ENCODE measurements at places on chromosomes 6 and 20. TPM values are rescaled to one million over a fixed set of nuclear protein-coding genes. Genes with fewer than 3 reads are reported as not detected.

- H3K27ac ChIP-seq: no peak overlapping the region
- peaks cover 36% of the 10 kb centered on the region for H3K4me1 ChIP-seq
- H3K36me3 ChIP-seq: no peaks in the 10 kb centered on the region
- no peak overlapping the region for H3K4me3 ChIP-seq
- H3K27me3 ChIP-seq: no peaks in the 10 kb centered on the region
These were observed 56.1 kb upstream of the CCN6 start for GRCh38 chr6:111997853-111998208.

DNA sequence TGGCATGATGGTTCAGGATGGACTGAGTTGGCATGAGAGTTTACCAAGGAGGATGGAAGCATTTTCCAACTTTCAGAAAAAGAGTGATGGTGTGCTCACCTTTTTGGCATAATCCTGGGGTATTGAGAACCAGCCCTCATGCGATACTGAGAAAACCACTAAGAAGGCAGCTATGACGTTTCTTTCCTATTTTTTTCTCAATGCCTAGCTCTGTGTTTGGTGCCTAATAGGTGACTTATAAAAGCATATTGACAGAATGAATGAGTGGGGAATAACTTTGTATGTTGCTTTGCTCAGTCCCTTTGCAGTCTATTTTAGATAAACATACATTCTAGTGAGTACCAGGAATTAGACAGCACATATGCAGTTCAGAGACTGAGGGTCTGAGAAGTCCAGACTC lies 816.3 kb downstream of the DHX35 start:
- H3K27me3 ChIP-seq: no peaks in the 10 kb centered on the region
- DNase-seq: no peak
- no peak overlapping the region for H3K4me3 ChIP-seq
- no peaks in the 10 kb centered on the region for H3K4me1 ChIP-seq
- no peak overlapping the region for H3K27ac ChIP-seq

GRCh38 chr20:46205349-46205748 lies 87.2 kb downstream of the CD40 start:
- peak; percentile 22 for DNase-seq
- peaks cover 23% of the 10 kb centered on the region for H3K4me1 ChIP-seq
- peaks cover 27% of the 10 kb centered on the region for H3K27me3 ChIP-seq
- H3K4me3 ChIP-seq: no peak overlapping the region
- H3K36me3 ChIP-seq: no peaks in the 10 kb centered on the region
- no peak overlapping the region for H3K27ac ChIP-seq

GRCh38 chr6:145096846-145097245 lies 638.5 kb downstream of the EPM2A start:
- DNase-seq: no peak
- no peaks in the 10 kb centered on the region for H3K4me1 ChIP-seq
- H3K27me3 ChIP-seq: no peaks in the 10 kb centered on the region
- no peaks in the 10 kb centered on the region for H3K36me3 ChIP-seq
- H3K4me3 ChIP-seq: no peak overlapping the region
- no peak overlapping the region for H3K27ac ChIP-seq

GRCh38 chr6:4885341-4885933 lies 109.2 kb downstream of the CDYL start:
- no peak overlapping the region for H3K4me3 ChIP-seq
- no peaks in the 10 kb centered on the region for H3K4me1 ChIP-seq
- H3K36me3 ChIP-seq: peaks cover 4% of the 10 kb centered on the region
- H3K27me3 ChIP-seq: no peaks in the 10 kb centered on the region
- H3K27ac ChIP-seq: no peak overlapping the region

DNA sequence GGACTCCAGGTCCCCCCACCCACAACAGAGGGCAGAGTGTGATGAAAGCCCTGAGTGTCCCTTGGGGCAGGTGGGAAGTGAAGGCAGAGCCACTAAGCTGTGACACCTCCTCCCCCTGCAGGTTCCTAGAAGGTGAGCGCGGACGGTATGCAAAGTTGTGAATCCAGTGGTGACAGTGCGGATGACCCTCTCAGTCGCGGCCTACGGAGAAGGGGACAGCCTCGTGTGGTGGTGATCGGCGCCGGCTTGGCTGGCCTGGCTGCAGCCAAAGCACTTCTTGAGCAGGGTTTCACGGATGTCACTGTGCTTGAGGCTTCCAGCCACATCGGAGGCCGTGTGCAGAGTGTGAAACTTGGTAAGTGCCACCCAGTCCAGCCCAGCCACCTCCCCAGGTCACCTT lies 159.6 kb upstream of the RNF24 start:
- peaks cover 39% of the 10 kb centered on the region for H3K4me1 ChIP-seq
- H3K27me3 ChIP-seq: no peaks in the 10 kb centered on the region
- peaks cover 2% of the 10 kb centered on the region for H3K36me3 ChIP-seq

DNA sequence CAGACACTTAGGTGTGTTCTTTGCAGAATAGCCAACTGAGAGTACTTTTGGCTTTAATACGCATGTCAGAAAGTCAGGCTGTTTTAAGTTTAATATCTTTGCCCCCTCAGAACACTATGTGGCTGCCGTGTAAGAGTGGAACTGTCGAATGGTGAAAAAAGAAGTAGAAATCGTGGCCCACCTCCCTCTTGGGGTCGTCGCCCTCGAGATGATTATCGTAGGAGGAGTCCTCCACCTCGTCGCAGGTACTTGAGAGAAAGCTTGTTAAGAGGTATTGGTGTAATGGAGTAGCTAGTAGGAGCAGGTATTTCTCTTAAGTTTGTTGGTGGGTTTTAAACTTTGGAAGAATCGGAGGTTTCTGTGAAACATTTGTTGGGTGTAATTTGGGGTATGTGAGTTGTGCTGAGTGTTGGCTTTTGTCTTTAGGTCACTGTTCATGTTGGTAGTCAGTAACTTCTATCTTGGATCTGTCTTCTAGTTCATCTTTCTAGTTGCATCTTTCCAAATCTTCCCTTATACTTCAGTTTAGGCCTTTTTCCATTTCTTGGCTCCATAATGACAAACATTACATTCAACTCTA lies 4.7 kb downstream of the SRSF3 start:
- no peaks in the 10 kb centered on the region for H3K27me3 ChIP-seq
- peak overlapping the region; percentile 90 for H3K4me3 ChIP-seq
- DNase-seq: no peak
- peak overlapping the region; percentile 79 for H3K27ac ChIP-seq

- no peak overlapping the region for H3K27ac ChIP-seq
- no peaks in the 10 kb centered on the region for H3K36me3 ChIP-seq
- H3K4me1 ChIP-seq: no peaks in the 10 kb centered on the region
- H3K27me3 ChIP-seq: peaks cover 10% of the 10 kb centered on the region
- no peak for DNase-seq
- no peak overlapping the region for H3K4me3 ChIP-seq
These were observed 22.0 kb upstream of the L3MBTL3 start for GRCh38 chr6:129996387-129996786.

Gene MRPS18B
- total RNA-seq: 43.6 TPM

Gene OR2J3
- total RNA-seq: not detected

Gene LY6G6D
- not detected for total RNA-seq

Gene ECT2L
- not detected for total RNA-seq

Gene GPX5
- total RNA-seq: not detected

Data from activated CD8-positive, alpha-beta T cell treated with anti-CD3 and anti-CD28 coated beads, Interleukin-2, amount 10 ng/mL, durations not matched to agents 7 days and 5 days (primary cell).